ENCODE measurements at places on chromosomes 3 and 15.

GRCh38 chr3:134330883-134331810, 43.1 kb downstream of the AMOTL2 start:
- DNase-seq: peak; percentile 87

- DNase-seq: peak; percentile 71
Measured at GRCh38 chr15:69734699-69735098, 282.1 kb downstream of the RPLP1 start.

GRCh38 chr15:82398785-82399184, 30.8 kb upstream of the GOLGA6L9 start:
- no peak for DNase-seq

DNA sequence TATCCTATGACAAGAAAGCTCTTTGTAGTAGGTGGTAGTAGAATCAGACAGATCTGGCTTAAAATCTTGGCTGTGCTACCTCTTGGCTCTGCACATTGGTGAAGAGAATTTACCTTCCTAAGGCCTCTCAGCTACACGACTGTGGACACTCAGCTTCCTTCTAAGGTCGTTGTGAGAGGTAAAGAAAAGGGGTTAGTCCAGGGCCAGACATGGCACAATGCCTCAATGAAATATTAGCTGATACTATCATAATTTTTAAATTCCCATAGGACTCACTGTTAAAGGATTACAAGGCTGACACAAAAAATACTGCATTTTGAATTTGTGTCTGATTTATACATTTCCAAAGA, 80.4 kb downstream of the IGF1R start:
- DNase-seq: peak; percentile 21

GRCh38 chr3:190012784-190013183, 107.9 kb downstream of the P3H2 start:
- DNase-seq: no peak

- no peak for DNase-seq
Measured at GRCh38 chr3:37375184-37376127, 201.1 kb upstream of the LRRFIP2 start.

DNA sequence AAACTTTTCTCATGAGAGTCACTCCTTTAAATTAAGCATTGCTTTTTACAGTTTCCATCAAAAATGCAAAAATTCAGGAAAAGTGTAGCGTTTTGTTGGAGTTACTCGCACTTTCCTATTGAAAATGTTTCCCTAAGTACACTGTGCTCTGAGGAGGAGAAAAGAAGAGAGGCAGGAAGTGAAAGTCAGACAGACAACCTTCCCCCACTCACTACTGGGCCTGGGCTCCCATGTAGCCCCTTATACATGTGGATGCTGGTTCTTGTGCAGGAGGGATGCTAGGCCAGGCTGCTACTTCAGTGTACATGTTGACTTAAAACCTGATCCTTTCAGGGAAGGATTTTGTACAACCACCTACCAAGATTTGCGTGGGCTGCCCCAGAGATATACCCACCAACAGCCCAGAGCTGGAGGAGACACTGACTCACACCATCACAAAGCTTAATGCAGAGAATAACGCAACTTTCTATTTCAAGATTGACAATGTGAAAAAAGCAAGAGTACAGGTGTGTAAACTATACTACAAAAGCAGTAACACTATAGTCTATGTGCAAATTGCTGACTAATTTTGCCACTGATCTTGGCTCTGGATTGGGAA, 15.1 kb downstream of the KNG1 start:
- DNase-seq: no peak

DNA sequence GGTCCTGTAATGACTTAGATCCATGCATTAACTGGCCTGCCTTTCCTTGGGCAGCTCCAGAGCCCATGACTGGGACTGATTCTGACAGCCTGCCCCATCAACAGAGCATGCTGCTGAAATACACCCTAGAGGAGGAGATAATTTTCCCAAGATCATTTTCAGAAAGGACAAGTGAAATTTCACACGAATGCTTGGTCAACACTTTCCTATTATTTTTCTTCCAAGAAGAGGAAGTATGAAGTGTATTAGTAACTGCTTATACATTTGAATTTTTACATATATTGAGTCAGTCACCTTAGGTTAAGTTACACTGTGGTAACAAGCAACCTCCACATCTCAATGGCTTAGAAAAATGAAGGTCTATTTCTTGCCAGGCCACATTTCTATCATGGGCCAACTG, 9.7 kb upstream of the NMNAT3 start:
- DNase-seq: no peak
